NCI-H82 (cell line): ENCODE measurements at places on chromosomes 1 and 21.

- DNase-seq, result peak; percentile 40
Measured at GRCh38 chr21:31945141-31945540, 72.3 kb downstream of the HUNK start.

- DNase-seq, result no peak
Measured at GRCh38 chr1:82258887-82259286, 458.2 kb downstream of the ADGRL2 start.

GRCh38 chr1:232111611-232112010 is 485.0 kb downstream of the DISC1 start:
- DNase-seq, result peak; percentile 43

DNA sequence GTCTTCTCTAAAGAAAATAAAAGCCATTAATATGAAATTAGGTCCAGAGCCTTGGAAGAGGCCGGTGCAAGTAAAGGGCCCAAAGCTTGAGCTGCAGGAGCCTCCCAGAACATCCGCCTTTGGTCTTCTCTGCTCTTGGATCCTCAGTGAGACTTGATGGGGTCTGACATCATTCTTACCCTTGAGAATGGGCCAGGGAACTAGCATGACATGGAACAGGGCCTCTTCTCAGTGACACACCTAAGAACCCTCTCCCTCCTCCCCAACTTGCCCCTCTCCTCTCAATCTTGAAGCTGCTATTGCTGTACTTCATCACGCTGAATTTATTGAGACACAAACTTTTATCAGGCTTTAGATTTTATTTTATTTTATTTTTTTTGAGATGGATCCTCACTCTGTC is 40.3 kb upstream of the SRSF10 start:
- DNase-seq, result no peak

GRCh38 chr1:29835406-29835805 is 599.1 kb downstream of the PTPRU start:
- DNase-seq, result no peak

GRCh38 chr1:20376880-20377494 is 86.3 kb downstream of the VWA5B1 start:
- peak; percentile 83 for DNase-seq

- no peak for DNase-seq
Measured at GRCh38 chr1:215754112-215754511, 187.0 kb downstream of the KCTD3 start.

DNA sequence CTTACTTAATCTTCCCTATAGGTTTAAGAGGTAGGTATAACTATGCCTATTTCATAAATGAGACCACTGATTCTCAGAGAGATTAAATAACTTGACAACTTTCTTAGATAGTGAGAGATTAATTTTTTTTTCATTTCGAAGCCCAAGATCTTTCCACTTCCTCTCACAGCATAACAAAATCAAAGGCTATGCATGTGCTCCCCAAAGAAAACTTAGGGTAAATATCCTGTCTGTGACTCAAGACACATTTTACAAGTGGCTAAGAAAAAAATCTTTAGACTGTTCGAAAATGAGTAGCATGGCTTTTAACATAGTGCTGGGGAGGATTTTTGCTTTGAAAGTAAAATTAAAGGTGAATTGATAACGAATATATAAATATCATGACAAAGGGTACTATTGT is 8.2 kb upstream of the C1orf141 start:
- DNase-seq, result no peak
